ENCODE measurements at places on chromosomes 5 and 9.

DNA sequence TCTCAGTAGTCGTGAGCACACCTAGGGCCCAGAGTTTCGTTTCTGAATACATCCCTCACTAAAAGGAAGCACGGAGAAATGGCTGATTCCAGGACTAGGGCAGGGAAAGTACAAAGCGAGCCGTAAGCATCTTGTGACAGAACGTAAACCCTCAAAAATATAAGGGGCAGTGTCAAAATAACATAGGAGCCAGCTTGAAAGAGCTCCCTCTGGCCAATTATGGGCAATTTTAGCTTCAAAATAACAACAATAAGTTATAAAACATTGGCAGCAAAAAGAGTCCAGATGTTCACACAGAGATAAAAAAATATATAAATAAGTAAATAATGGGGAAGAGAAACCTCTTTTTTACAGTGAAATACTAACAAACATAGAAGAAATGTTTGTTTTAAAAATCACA is 18.5 kb upstream of the GLIS3 start:
- no peak for DNase-seq

DNA sequence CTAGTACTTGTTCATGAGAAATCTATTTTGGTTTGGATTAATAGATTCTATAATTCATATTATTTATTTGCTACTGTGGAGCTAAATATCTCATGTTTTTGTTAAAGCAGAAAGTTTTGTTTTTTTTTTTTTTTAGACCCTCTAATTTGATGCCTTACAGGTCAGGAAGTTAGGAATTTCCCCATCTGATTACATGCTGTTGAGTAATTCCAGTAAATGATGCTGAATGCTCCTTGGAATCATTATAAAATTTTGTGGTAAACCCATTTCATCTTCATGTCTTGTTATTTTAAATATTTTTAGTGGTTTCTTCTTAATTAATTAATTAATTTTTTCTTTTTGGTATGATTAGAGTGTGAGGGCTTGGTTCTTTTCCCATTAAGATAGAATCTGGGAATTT is 35.6 kb downstream of the NNT start:
- no peak for DNase-seq

- DNase-seq: no peak
Measured at GRCh38 chr5:124630767-124631704, 115.4 kb downstream of the ZNF608 start.

- DNase-seq: peak; percentile 41
Measured at GRCh38 chr5:108382784-108383330, 959 bp upstream of the FBXL17 start.

GRCh38 chr5:76469656-76470290 is 66.7 kb downstream of the IQGAP2 start:
- DNase-seq: peak; percentile 70

DNA sequence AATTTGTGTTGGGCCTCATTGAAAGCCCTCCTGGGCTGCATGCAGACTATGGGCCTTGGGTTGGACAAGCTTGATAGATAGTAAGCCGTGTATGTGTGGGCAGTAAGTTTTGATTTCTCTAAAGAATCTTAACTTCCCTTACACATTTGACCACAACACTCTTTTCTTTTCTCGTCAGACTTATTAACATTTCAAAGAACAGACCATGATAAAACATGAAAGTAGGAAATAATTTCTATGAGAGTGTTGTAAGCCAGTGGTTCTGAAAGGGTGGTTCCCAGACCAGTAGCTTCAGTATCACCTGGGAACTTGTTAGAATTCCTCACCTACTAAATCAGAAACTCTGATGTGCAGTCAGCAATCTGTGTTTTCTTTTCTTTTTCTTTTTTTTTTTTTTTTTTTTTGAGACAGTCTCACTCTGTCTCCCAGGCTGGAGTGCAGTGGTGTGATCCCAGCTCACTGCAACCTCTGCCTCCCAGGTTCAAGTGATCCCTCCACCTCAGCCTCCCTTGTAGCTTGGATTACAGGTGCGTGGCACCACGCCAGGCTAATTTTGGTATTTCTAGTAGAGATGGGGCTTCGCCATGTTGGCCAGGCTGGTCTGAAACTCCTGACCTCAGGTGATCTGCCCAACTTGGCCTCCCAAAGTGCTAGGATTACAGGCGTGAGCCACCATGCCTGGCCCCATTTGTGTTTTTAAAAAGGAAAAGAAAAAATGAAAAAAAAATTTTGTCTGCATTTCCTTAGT is 20.0 kb upstream of the GCNT1 start:
- no peak for DNase-seq

- DNase-seq: no peak
Measured at GRCh38 chr5:54388409-54388808, 67.1 kb upstream of the HSPB3 start.

DNA sequence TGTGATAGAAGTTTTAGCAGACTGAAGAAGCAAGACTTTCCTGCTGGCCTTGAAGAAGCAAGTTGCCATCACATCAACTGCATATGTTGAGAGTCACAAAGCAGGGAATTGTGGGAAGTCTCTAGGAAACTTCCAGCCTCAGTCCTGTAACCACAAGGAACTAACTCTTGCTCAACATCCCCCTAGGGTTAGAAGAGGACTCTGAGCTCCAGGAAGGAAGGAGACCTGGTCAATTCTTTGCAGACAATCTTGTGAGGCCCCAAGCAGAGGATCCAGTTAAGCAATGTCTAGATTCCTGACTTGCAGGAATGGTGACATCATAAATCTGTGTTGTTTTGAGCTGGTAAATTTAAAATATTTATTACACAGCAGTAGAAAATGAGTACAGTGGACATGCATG is 18.6 kb upstream of the ZNF366 start:
- DNase-seq: peak; percentile 96

- no peak for DNase-seq
Measured at GRCh38 chr9:61665829-61666228, 476.0 kb downstream of the SPATA31A7 start.

GRCh38 chr9:79384501-79384900 is 187.3 kb upstream of the TLE4 start:
- DNase-seq: peak; percentile 35

DNA sequence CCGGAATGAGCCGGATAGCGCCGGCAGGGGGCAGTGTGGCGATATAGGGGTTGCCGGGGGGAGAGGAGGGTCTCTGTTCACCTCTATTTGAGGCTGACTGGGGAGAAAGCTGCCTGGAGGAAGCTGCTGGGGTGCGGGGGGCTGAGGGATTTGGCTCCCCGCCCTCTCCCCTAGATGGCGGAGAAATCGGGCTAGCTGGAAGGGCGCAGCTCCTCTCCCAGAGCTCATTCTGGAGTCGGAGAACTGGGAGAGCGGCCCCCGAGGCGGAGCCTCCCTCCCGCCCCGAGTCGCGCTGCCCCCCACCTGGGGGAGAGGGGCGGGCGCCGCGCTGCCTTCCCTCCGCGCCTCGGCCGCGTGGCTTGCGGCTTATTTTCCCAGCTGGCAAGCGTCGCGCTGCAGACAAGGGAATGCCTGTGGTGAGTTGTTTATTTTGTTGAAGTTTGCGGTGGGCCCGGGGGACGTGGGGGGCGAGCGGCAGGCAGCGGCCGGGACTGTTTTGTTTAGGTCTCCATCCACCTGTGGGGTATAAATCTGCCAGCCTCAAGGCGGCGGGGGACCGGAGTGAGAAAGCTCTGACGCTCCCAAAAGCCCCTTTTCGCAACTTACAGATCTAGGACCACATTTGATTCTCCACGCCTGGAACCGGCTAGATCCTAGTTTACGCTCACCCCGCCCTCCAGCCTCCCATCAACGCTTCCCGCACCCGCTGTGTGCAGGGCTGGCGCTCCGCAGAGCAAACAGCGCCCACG is 4.1 kb upstream of the RGMB start:
- DNase-seq: peak; percentile 86

- no peak for DNase-seq
Measured at GRCh38 chr5:32378966-32379365, 65.6 kb downstream of the ZFR start.

GRCh38 chr9:105496826-105497225 is 49.0 kb downstream of the FSD1L start:
- DNase-seq: no peak
